Occipital lobe (tissue), 3 donors: ENCODE measurements at places on chromosomes 13 and 19. TPM values are rescaled to one million over a fixed set of nuclear protein-coding genes. Genes with fewer than 3 reads are reported as not detected.

Gene LILRA5
- 0.78 TPM for total RNA-seq

GRCh38 chr13:94454906-94455305 lies 24.6 kb downstream of the DCT start:
- no peak for DNase-seq

Gene CFD
- 2.8 TPM for total RNA-seq

Gene ZNF285
- total RNA-seq: 36.3 TPM

GRCh38 chr13:45207319-45207718 lies 6.5 kb upstream of the KCTD4 start:
- DNase-seq: no peak
